ENCODE measurements at places on chromosomes 1 and 21.
A peak's percentile ranks its signal among the peaks of the same experiment; 100 is the strongest.

- DNase-seq: no peak
Measured at GRCh38 chr1:105608713-105609112, 1447.8 kb upstream of the PRMT6 start.

GRCh38 chr1:157566484-157567300 is 14.4 kb upstream of the FCRL5 start:
- peak; percentile 47 for DNase-seq

- no peak for DNase-seq
Measured at GRCh38 chr1:156862997-156863599, 2.4 kb downstream of the NTRK1 start.

DNA sequence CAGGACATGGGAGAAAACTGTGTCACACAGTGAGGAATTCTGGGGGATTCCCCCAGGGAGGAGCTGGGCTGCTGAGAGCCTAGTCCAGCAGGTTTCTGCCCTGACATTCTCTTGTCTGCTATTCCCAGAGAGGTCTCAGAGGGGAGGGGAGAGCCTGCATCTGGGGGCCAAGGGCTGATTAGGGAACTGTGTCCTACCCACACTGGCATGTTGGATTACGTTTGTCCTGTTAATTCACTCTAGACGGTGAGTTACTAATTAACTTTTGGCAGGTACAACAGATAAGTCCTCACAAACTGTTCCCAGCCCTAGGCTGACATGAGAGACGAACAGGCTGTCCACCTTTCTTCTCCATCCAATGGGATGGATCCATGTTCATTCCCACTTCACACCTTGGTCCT is 2.6 kb upstream of the SH3BGRL3 start:
- no peak for DNase-seq

- no peak for DNase-seq
Measured at GRCh38 chr1:33683913-33684312, 180.0 kb upstream of the HMGB4 start.

DNA sequence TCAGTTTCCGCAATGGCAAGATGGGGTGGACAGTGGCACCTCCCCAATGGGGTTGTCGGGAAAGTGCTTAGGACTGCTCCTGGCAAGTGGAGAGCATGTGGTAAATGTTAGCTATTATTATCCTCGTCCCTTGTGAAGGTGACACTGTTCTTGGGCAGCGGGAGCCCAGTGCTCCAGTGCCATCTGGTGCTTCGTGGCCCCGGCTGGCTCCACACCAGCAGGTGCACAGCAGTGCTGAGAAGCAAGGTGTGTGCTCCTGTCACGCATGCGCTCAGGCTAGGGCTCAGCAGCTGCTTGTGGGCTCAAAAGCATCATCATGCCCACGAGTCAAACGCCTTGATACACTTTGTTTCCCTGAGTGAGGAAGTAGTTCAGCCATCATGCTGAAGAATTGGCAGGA is 24.9 kb upstream of the KCNC4 start:
- no peak for DNase-seq

- DNase-seq: no peak
Measured at GRCh38 chr1:227949954-227950734, 2.4 kb upstream of the WNT9A start.

DNA sequence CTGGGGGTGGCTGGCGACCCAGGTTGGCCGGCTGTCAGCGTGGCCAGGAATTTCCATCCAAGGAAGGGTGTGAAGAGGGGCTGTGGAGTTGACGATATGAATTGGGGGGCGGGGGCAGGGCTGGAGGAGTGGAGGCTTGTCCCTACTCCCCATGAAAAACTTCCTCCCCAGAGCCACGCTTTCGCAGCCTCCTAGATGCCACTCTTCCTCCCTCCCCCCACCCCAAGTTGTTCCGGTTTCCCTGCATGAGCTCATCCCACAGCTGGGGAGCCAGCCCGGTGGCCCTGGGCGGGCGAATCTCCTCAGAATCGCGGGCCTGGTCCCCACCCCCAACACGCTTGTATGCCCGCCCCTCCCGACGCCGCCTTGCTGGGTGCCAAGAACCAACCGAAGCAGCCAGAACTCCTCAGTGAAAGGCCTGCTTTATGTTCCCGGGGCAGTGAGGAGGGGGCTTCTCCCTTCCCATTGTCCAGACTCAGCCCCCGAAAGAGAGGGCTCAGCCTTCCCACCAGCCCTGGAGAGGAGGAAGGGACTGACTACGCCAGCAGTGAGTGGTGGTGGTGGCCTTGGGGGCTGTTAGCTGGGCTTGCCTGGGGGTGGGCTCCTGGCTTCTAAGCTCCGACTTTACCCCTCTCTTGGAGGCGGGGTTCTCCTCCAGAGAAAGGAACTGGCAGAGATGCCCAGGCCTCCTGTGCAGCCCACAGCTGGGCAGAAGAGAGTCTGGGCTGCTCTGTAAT is 1.8 kb upstream of the CSMD2 start:
- DNase-seq: no peak

DNA sequence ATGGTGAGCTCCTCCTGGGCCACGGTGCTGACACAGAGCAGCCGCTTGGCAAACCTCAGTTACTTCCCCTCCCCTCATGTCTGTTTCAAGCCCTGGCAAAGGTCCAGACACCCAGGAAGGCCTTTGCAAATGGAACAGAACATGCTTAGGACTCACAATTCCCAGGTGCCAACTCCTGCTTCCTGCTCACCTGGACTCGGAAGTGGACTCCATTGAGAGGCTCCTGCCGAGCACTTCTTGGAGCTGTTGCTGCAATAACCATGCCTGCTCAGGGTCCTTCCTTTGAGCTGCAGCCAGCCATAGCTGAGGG is 10.7 kb downstream of the DCST2 start:
- DNase-seq: no peak

GRCh38 chr1:84117868-84118267 is 26.2 kb upstream of the PRKACB start:
- DNase-seq: no peak

- no peak for DNase-seq
Measured at GRCh38 chr1:161171191-161171590, 5.0 kb downstream of the PPOX start.

GRCh38 chr1:21165646-21166045 is 11.1 kb downstream of the EIF4G3 start:
- no peak for DNase-seq

GRCh38 chr1:24981631-24982005 is 51.5 kb upstream of the RUNX3 start:
- DNase-seq: no peak

DNA sequence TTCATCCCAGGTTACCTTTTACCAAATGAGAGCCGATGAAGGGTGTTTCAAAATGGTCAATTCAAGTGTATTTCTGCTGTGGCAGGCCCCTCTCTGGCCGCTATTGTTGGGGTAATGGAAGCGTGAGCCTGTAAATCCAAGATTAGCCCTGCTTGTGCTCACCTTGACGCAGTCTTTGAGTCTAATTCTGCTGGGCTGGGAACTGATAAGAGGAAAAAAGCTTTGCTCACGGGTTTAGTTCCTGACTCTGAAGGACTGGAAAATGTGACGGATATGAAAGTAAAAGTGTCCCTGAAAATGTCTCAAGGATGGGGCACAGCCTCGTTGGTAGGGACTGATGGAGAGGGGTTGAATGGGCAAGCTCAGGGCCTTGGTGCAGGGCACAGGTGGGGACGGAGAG is 125.9 kb upstream of the GALNT2 start:
- DNase-seq: no peak

DNA sequence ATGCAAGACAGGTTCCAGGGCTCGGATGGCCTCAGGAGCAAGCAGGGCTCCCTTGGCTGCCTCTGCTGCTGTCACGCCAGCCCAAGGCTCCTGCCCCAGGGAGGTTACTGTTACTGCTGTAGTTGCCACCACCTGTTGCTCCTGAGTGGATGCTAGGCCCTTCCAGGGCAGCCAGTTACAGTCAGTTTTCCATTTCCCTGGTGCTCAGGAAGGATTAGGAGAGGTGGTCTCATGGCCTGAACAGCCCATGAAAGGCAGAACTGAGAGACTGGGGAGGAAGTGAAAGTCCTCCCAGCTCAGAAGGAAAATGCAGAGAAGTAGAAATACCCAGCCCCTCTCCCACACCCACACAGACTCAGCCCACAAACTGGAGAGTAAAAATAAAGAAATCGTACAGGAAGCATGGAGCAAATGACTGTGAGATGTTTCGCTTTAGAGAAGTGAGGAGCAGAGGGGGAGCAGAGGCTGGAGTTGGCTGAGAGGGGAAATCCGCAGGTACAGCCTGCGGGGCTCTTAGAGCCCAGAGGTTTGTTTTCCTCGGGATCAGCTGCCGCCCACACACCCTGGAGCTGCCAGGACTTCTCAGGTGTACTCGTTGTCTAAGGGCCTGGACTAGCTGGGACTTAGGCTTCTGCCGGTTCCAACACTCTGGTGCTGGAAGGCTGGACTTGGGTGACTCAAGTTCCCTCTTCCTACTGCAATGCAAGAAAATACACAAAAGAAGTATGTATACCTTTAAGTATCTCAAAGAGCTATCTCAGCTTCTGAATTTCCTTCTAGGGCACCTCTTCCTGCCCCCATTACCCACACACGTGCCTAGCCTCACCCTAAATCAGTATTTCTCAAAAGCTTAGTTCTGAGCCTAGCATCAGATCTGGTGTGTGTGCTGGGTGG is 2.3 kb downstream of the IL6R start:
- DNase-seq: peak; percentile 73

GRCh38 chr1:22612671-22613571 is 23.5 kb upstream of the C1QA start:
- no peak for DNase-seq

DNA sequence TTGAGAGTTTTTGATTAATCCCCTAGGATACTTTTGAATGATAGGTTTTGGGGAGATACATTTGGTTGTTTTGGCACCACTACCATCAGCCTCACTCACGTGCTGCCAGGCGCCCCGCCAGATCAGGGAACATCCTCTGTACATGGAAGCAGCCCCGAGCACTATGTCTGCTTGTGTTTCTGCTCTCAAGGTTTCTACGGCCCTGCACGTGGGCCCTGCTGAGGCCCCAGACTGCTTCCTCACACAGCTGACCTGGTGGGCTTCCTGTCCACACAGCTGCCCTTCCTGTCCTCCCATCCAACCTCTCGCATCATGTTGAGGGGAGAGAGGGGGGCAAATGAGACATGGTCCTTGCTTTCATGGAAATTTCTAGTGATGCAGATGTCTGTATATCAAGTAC is 20.0 kb downstream of the ADARB1 start:
- DNase-seq: no peak

- no peak for DNase-seq
Measured at GRCh38 chr1:177817937-177818875, 151.7 kb downstream of the SEC16B start.

- no peak for DNase-seq
Measured at GRCh38 chr1:5664081-5664768, 328.0 kb downstream of the NPHP4 start.

GRCh38 chr1:226985839-226986463 is 45.9 kb downstream of the COQ8A start:
- DNase-seq: no peak

- DNase-seq: no peak
Measured at GRCh38 chr21:35234725-35235124, 185.6 kb upstream of the RUNX1 start.

DNA sequence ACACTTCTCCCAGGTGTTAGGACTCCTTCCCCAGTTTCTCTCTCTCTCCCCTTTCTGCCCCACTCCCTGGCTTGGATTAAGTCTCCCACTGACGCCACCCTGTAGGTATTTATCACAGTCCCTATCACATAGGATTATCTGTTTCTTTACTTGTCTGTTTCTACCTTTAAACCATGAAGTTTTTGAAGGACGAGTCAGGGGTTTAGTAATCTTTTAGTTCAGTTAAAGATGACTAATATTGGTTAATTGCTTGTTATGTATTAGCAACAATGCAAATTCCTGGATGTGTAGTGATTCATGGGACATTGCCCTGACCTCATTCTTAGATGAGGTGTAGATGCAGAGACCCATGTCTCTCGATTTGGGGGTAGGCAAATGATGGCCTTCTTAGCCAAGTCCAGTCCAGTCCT is 6.4 kb downstream of the LAMC1 start:
- no peak for DNase-seq

DNA sequence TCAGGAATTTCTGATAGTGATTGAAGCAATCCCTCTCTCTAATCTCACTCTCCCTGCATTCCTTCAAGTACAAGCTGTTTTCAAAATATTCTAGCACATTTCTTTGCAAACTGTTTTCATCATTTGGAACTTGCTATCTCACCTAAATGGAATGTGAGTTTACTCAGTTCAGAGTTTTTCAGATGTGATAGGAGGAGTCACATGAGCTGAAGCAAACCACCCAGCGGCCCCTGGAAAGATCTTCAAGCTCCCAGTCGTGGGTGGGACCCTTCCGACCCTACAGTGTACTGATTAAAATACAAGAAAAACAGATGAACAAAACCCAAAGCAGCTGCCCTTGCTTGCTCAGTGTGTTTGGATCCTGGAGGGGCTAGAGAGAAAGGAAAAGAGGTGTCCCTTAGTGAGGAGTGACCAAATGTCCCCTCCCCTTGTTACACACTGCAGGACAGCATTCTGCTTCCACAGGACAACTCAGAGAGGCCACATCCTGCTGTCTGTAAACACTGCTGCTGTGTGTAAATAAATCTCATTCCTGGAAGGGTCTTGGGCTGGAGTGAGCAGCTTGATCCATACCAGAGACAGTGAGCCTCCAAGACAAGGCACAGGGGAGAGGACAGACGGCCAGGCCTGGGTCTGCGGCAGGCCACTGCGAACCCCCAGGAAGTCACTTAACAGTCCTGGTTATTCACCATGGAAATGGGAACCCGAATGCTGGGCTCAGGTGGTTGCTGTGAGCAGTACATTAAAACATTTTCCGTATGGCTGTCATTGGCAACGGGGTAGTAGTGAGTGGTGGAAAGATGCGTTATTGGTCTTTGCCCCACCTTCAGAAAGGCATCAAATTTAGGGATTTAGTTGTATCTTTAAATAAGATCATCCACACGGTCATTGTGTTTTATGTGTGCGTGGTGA is 229.2 kb downstream of the RHOU start:
- no peak for DNase-seq

DNA sequence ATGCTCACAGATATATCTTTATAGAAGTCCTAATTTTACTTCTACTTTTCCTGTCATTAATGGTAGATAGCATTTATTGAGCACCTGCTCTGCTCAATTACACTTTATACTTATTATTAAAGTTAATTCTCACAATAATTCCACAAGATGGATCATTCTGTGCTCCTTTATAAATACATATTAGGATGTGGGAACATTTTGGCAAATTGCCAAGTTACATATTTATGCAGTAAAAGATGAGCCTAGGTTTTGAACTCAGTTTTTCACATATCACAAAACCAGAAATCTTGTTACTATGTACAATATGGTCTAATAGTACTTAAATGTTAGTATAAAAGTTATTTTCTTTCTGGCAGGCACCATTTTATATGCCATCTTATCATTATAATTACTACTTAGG is 895.0 kb upstream of the B3GALT2 start:
- no peak for DNase-seq

- DNase-seq: no peak
Measured at GRCh38 chr1:229620876-229621275, 5.0 kb downstream of the TAF5L start.

DNA sequence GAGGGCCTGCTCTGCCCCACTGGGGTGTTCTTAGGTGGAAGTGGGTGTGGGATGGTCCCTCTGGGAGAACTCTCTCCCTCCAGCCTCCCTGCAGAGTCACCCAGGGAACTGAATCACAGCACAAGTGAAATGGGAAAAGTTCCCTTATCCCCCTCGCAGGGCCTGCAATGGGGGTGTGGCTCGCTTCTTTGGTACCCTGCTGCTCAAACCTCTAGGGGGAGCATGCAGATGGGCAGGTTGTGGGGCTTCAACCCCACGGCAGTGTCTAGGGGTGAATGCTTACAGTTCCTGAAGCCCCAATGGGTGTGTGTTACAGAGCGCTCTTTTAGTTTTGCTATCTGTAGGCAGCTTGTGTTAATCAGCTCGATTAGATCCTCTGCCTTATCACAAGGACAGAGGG is 59.0 kb upstream of the TINAGL1 start:
- DNase-seq: no peak

- DNase-seq: no peak
Measured at GRCh38 chr1:1758059-1758621, 20.1 kb downstream of the NADK start.
